ENCODE measurements at places on chromosomes 12 and 14.

- peak; percentile 27 for DNase-seq
These were observed 341.4 kb downstream of the ADAMTS20 start for GRCh38 chr12:43210485-43211192.

- DNase-seq = no peak
These were observed 186.8 kb upstream of the TMTC1 start for GRCh38 chr12:29970501-29970900.

- DNase-seq = no peak
These were observed 36.3 kb downstream of the PTHLH start for GRCh38 chr12:27936196-27936595.

- DNase-seq = no peak
These were observed 1.3 kb upstream of the ANKRD9 start for GRCh38 chr14:102510616-102511520.

GRCh38 chr14:24032727-24033418 is 18.9 kb upstream of the CARMIL3 start:
- no peak for DNase-seq

DNA sequence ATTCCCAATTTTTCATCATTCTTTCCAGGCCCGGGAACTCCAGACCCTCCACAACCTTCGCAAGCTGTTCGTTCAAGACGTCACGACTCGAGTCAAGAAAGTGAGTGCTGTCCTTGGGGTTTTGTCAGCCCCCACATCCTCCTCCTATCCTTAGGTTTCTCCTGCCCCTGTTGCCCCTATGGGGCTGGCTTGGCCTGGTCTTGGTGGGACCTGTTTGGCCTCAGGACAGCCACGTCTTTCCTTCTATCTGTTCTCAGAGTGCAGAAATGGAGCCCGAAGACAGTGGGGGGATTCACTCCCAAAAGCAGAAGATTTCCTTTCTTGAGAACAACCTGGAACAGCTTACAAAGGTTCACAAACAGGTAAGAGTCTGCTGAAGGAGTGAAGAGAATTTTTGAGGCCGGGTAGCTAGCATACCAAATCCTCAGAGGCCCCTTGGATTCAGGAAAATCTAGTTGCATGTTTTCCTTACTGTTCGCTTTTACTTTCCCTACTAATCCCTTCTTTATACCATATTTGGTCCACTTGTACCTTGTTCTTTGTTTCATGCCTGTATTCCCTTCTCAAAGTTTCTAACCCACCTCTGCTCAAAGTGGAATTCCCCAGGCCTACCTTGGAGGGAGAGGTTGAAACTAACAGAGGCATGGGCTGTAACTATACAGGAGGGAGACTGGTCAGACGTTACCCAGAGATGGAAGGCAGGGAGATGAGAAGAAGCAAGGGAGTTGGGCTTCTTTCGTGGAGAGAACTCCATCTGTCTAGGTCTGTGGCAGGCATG is 12.8 kb upstream of the PIP4K2C start:
- no peak for DNase-seq

GRCh38 chr14:76957224-76957891 is 71.2 kb downstream of the IRF2BPL start:
- no peak for DNase-seq

- no peak for DNase-seq
These were observed 77.3 kb downstream of the HELB start for GRCh38 chr12:66379616-66380015.

DNA sequence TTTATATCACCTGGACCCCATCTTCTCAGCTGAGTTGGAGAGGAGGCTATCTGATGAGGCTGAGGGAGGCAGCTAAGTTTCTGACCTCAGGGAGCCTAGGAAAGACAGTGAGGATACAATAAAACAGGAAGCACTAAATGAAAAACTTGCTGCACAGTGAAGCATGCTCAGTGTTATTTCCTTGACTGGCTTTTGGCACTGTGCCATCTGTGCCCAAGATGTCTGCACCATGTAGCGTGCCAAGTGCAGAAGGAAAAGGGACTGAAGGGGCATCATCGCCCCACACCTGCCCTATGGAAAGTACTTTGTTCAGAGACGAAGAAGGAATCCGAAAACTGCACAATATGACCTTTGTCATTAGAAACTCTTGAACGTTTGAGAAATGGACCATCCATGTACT is 102.7 kb downstream of the ANO4 start:
- DNase-seq = no peak

DNA sequence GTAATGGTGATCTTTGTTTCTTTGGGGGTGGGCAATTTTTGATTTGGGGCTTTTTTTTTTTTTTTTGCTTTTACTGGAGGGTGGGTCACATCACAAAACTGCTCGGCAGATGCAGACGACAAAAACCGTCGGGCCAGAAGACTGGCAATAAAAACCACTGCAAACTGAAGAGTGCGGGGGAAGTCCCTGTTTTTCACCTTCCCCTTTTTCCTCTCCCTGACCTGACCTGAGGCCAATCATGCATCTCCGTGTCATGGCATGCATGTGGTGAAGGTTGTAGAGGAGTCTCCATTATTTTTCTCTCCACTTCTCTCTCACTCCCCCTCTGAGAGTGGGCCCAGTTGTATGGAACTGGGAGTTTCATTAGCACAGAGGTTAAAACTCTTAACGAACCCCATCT is 57.5 kb downstream of the AP5M1 start:
- no peak for DNase-seq

DNA sequence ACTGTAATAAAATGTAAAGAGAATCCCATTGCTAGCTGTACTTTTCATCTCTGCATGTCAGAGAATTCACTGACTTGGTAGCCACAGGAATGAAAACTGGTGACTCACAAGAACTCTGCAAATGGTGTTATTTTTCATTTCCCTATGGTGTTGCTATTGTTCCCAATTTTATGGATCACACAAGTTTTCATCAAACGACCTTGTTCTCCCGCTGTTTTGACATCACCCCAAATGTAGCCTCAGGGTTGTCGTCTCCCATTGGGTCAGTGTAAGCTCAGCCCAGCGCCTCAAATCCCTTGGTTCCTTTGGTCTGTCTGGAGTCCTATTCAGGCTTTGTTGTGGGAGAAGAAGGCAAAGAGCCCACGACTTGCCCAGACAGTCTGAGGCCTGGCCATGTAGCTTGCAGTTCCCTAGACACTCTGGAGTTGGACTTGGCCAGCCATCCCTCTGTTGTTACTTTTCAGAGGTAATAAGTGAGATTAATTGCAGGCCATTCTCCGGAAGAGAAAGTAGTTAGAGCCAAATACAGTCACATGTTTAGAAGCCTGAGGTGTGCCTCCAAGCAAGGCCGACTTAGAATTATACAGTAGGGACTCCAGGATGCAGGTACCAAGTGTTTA is 159.2 kb downstream of the TGFB3 start:
- peak; percentile 97 for DNase-seq

DNA sequence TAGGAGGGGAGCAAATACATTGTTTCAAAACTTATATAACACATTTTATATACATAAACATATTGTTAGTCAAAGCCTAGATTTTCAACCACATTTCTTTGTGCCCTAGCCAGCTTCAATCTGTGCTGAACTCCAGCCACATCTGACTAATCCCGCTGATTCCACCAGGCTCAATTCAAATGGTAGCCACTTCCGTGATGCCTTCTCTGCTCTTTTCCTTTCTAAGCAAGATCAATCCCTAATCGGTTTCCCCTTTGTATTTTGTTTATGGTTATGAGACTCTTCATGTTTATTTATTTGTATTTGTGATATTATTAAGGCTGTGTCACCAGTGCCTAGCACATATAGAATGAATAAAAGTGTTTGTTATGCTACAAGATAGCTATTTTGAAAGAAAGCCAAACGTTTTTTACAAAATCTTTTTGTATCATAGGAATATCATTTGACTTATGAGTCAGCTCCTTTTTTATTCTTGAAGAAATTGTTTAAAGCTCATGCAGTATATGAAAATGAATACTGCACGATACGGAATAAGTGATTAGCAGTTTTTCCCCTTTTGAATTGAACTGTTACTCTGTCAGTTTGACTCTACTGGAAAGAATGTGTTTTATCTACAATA is 110.2 kb downstream of the PLEKHA5 start:
- DNase-seq = peak; percentile 63

DNA sequence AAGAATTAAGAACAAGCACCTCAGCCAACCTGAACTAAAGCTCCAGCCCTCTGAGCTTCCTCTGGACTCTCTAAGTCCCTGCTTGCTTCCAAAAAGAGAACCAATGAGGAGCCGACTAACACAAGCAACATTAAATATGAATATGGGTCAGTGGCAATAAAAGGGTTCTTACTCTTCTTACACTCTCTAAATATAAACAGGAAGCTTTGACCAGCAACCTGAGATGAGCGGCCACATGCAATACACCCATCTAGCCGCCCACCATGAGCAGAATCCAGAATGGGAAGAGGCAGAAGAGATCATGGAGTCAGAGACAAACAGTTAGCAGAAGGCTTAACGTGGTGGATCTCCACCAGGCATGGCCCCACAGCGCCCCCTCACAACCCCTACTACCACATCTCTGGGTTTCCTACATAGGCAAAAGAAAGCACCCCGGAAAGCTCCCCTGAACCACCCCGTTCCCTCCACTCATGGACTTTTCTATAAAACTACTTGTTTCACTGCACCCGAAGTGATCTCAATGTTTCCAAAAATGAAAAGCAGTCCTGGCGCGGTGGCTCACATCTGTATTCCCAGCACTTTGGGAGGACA is 59.4 kb downstream of the TTC7B start:
- DNase-seq = no peak

DNA sequence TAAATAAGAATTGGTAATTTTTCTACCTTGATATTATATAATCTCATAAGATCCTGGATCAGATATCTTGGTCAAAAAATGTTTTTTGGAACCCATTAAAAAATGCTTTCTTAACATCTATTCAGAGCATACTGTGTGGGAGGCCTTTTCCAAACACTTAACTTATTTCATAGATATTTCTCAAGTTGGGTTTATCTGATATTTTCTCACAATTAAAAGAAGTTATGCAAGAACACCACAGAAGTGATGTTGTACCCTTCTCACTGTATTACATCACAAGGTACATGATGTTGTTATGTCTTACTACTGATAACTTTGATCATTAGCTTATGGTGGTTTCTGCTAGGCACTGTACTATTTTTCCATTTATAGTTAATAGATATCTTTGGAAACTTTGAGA is 23.4 kb upstream of the PRPF39 start:
- no peak for DNase-seq

DNA sequence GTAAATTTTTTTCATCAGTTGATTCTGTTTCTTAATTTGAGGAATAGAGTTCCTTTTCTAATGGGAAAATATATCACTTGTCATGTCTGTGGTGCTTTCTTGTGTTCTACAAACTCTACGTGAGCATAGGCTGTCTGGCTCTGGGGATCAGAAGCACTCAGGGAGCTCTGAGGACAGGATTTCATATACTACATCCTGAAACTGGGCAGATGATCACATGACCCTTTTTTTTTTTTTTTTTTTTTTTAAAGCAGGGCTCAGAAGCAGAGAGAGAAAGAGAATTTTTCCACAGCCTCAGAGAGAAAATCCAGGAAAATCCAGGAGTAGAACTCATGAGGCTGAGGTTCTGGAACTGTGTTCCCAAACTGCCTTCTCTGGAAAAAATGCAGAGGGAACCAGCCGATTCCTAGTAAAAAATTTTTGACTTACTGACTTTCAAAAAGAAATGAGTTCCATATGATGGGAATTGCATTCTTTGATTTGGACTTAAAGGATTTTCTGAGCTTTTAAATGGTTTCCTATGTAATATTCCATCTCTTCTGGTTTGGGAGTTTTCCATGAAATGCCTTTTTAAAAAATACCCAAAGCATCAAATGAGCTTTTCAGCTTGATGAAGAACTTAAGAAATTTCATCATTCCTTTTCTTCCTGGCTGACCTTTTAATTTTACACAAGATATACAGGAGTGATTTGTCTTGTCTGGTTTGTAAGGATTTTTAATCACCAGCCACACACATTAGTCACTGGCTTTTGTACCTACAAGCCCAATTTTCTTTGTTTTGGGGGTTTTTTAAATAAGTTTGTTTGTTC is 183.1 kb upstream of the HIF1A start:
- DNase-seq = peak; percentile 49

- DNase-seq = no peak
These were observed 30.1 kb downstream of the NTF3 start for GRCh38 chr12:5461966-5462365.

- no peak for DNase-seq
These were observed 1.5 kb upstream of the DIABLO start for GRCh38 chr12:122227341-122227740.

DNA sequence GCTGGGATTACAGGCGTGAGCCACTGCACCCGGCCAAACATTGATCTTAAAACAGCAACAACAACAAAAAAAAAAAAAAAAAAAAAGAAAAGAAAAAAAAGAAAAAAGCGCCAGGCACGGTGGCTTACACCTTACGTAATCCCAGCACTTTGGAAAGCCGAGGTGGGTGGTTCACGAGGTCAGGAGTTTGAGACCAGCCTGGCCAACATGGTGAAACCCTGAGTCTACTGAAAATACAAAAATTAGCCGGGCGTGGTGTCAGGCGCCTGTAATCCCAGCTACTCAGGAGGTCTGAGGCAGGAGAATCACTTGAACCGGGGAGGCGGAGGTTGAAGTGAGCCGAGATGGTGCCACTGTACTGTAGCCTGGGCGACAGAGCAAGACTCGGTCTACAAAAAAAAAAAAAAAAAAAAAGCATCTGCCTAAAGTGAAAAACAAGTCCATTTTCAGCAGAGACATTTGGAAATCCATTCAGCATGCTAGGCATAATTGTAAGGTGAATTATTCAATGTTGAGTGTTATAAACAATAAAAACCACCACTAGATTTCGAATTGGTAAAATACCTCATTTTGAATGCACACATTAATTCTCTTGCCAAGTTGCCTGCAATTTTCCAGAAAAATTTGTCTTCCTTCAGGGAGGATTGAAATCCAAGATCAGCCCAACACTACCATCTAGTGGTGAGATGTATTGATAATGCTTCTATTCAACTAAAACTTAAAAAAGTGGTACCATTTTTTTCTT is 8.0 kb upstream of the CERS5 start:
- peak; percentile 87 for DNase-seq

DNA sequence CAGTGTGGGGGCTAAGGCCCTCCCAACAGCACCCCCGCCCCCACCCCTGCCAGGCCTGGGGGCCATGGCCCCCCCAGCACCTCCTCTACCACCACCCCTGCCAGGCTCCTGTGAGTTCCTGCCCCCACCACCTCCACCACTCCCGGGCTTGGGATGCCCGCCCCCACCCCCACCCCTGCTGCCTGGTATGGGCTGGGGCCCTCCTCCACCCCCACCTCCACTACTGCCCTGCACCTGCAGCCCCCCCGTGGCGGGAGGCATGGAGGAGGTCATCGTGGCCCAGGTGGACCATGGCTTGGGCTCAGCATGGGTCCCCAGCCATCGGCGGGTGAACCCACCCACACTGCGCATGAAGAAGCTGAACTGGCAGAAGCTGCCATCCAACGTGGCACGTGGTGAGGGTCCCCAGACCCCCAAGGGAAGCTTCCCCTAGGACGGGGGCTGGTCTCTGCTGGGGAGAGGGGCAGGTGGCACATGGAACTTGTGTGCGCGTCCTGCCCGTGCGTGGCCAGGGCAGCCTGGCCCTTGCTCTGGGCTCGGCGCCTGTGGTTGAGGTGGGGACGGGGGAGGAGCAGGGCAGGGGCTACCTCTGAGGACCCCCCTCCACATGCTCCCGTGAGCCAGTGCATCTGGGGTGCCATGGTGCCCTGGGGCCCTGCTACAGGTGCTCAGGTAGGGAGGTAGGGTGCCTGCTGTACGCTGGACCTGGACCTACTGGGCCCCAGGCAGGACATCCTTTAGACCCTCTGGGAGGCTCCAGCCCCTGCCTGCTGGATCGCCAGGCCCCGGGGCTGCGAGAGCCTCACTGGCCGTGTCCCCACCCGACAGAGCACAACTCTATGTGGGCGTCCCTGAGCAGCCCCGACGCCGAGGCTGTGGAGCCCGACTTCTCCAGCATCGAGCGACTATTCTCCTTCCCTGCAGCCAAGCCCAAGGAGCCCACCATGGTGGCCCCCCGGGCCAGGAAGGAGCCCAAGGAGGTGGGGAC is 16.1 kb upstream of the ADSS1 start:
- DNase-seq = no peak

- DNase-seq = no peak
These were observed 41.8 kb upstream of the DHRS7 start for GRCh38 chr14:60206837-60207533.
